G401 (cell line): ENCODE measurements at places on chromosomes 2 and 18.
A peak's percentile ranks its signal among the peaks of the same experiment; 100 is the strongest.

DNA sequence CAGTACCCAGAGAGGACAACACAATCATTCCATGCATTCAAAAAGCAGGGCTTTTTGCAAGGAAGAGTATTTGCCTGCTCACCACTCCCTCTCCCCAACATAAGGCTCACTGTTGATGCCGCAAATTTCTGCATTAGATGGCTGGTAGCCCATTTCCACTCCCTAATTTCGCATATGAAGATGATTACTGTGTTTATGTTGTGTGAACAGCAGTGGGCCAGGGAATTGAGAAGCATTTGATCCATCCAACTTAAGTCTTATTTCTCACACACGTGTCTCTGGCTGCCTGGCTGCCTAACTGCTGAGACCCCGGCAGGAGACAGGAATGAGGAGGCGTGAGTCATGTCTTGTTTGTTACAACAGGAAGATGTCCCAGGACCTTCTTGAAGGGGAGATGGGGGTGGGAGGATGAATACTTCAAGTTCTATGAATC is 294.1 kb downstream of the ALK start:
- DNase-seq = no peak

- DNase-seq = no peak
Observed at GRCh38 chr2:28102455-28102874, 211.9 kb downstream of the BABAM2 start.

- no peak for DNase-seq
Observed at GRCh38 chr2:121136323-121136722, 148.7 kb downstream of the TFCP2L1 start.

GRCh38 chr2:241359481-241360045 is 3.5 kb downstream of the FARP2 start:
- DNase-seq = no peak

- DNase-seq = no peak
Observed at GRCh38 chr2:158797963-158798700, 3.0 kb downstream of the DAPL1 start.

DNA sequence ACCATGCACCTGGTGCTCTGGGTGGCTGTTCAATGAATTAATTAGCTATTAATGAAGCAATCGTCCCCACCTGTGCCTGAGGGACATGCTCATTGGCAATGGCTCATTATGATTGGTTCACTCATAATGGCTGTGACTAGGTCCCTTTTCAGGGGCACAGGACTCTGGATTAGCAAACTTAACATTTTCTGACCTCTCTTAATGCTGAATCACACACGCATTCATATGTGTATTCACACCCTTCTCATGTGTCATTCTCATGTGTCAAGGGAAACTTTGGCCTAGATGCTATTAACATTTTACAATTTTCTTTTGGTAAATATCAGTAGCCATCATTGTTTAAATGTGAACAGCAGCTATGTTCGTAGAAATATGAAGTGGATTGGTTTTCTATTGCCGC is 98.9 kb upstream of the PMAIP1 start:
- no peak for DNase-seq

DNA sequence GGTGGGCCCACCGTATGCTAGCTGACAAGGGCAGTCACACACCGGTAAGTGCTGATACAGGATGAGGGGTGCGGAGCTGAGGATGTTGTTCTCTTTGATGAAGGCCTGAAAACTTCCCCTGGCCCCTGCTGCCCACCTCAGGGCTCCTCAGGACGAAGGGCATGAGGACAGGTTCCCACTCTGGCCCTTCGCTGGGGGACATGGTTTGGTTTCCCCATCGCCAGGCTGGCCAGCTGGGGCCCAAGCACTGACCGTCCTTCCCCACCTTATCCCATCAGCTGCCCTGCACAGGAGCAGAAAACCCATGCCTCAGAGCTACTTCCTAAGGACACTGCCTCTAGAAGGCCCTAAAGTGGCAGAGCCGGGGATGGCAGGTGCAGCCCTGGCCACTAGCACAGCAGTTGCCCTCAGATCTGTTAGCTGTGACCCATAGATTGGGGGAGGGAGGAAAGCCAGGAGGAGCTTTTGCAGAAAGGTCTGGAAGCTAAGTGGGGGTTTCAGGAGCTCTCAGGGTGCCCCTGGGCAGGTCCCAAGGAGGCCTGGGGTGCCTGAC is 66.5 kb downstream of the TFCP2L1 start:
- DNase-seq = no peak

- no peak for DNase-seq
Observed at GRCh38 chr18:76054156-76054555, 440.9 kb downstream of the ZNF516 start.

GRCh38 chr2:187654535-187654934 is 100.3 kb upstream of the TFPI start:
- DNase-seq = no peak

GRCh38 chr18:23541349-23542093 is 38.2 kb downstream of the RMC1 start:
- no peak for DNase-seq

DNA sequence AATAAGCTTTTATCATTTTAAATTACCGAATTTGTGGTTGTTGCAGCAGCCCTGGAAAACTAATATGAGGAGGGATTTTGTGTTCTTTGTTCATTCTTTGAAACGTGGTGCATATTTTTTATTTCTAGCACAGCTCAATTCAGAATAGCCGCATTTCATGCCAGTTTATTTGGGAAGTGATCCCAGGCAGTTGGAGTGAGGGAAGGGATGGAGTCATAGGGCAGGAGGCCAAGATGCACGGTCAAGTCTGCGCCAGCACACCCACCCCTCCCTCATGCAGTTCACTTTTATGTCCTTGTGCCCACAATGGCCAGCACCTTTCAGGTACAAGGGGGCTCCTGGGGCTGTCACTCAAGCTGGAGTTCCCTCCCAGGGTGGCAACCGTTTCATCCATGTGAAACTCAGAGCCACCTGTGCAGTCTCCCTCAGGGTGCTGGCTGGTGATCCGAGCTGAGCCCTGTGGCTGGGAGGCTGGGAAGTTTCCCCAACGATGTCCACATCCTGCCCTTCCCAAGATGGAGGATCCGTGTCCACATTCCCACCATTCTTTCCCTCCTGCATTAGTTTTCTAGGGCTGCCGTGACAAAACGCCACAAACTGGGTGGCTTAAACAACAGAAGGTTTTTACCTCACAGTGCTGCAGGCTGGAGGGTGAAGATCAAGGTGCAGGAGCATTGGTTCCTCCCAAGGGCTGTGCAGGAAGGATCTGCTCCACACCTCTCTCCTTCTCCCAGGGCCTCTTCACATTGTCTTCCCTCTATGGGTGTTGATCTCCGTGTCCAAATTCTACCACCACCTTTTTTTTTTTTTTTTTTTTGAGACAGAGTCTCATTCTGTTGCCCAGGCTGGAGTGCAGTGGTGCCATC is 68.5 kb upstream of the ITGA6 start:
- DNase-seq = peak; percentile 62

DNA sequence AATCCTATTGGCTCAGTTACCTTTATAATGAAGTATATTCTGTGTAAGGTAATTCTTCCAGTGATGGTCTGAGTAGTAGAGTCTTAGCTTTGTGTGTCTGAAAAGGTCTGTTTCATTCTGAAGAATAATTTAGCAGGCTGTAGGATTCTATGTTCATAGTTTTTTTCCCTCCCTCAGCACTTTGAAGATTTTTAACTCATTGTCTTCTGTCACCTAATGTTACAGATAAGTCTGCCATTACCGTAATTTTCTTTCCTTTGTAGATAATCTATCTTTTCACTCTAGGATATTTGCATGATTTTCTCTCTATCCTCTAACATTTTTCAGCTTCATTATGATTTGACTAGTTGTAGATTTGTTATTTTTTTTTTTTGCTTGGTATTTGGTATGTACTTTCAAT is 22.7 kb downstream of the INSIG2 start:
- no peak for DNase-seq

DNA sequence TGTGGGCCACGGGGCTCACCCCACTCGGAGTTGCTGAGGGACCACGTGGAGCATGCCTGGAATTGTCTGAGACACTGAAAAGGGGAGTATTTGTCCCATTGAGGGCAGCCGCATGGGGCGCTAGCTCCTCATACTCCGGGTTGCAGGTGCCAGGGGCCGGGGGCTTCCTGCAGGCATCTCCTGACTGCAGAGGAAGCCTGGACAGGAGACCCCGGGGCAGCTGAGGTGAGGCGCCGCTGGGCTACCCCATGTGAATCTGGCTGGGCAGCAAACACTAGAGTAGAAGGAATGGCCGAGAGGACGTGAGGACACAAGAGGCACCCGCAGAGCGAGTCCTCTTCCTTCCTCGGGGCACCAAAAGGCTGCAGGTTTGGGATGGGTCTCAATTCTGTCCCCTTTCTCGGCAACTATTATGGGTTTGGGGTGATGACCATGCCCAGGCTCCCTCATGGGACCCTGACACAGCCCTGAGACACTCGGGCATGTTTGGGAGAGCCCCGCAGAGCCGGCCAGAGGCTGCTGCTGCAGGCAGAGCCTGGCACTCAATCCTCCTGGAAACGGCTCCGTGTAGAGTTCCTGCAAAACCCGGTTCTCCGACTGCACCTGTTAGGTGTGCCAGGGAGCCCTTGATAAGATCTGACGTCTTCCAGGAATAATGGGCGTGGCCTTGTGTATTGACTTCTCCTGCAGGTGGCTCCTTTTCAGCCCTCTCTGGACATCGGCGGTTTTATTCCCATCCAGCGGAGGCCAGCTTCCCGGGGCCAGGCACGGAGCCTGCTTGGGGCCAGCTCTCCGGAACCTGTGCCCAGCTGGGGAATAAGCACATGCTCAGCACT is 77.0 kb downstream of the CTIF start:
- no peak for DNase-seq

GRCh38 chr2:76080154-76080553 is 369.4 kb upstream of the GCFC2 start:
- DNase-seq = no peak

- no peak for DNase-seq
Observed at GRCh38 chr2:215609089-215610032, 173.5 kb upstream of the FN1 start.

GRCh38 chr2:172484253-172484652 is 56.9 kb downstream of the ITGA6 start:
- peak; percentile 33 for DNase-seq

GRCh38 chr18:37407571-37407970 is 158.0 kb downstream of the CELF4 start:
- peak; percentile 67 for DNase-seq

GRCh38 chr2:157231476-157231875 is 26.0 kb upstream of the GALNT5 start:
- no peak for DNase-seq

GRCh38 chr2:88667219-88667618 is 24.3 kb upstream of the RPIA start:
- no peak for DNase-seq

GRCh38 chr2:142983174-142983573 is 105.7 kb downstream of the KYNU start:
- DNase-seq = no peak

DNA sequence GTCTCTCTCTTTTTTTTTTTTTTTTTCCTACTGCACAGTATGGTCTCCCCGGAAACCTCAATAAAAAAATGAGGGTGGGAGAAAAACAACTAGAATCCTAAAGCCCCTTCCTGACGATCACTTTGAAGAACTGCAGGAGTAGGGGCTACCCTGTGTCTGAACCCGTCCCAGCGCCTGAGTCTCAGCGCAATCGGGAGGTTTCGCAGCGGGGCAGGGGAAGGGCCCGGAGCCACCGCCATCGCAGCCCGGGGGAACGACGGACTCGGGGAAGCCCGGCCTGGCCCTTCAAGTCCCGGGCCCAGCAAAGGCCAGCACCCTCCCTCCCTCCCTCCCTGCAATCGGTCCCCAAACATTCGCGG is 411 bp downstream of the NARS1 start:
- no peak for DNase-seq

DNA sequence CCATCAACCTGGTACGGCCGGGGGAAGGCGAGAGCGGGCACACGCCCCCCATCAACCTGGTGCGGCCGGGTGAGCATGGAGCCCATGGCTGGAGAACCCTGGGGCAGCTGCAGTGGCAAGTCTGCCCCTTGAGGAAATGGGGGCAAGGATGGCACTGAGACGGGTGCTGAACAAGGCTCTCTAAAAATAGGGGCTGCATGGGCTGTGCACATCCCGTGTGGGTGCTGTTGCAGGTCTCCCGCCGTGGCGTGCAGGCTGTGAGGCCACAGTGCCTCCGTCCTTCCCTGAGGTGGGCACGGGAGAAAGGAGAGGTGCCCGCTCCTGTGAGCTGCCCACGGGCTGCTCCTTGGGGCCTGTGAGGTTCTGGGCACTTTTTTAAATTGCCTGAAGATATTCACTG is 99.2 kb downstream of the NFATC1 start:
- DNase-seq = no peak

DNA sequence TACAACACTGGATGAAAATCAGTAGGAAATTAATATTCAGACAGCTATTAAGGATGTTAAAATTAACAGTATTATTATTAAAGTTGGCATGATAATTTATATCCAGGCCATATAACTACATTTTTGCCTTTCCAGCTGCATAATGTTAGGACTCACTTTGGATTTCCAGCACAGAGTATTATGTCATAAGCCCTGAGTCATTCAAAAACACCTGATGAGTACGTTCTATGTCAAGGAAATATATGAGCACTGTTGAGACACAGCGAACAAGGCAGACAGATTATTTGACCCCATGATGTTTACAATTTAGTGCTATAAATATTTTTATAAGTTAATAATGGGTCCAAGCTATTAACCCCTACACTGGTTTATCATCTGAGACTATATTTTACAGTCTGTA is 59.8 kb upstream of the RIT2 start:
- no peak for DNase-seq

DNA sequence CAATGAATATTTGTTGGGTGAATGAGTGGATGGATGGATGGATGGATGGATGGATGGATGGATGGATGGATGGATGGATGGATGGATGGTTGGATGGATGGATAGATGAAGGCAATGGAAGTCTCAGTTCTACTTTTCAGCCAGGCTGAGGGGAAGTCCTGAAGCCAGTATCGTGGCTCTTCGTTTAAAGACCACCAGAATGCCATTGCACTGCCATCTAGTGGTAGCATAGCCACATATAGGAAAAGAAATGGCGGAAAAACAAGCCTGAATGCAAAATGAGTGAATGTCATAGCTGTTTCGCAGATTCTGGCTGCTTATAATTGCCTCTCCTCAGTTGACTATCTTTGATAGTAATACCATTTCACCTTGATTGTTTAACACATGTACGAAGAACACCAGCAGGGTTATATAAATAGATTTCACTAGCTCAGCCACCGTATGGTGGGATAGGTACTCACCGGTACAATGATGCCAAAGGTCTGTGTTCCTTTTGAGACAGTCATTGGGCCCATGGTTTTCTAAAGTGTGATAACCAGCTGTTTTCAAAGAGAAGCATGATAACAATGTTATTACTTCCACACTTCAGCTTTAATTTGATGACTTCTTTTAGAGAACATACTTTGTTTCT is 62.3 kb upstream of the GREB1L start:
- DNase-seq = peak; percentile 53

GRCh38 chr2:190927301-190927700 is 46.7 kb downstream of the GLS start:
- no peak for DNase-seq

GRCh38 chr2:71538656-71539265 is 85.4 kb downstream of the DYSF start:
- no peak for DNase-seq

GRCh38 chr2:227853765-227854271 is 17.6 kb upstream of the DAW1 start:
- DNase-seq = no peak
